Stimulated activated CD8-positive, alpha-beta memory T cell treated with anti-CD3 and anti-CD28 coated beads, Interleukin-15, amount 100 ng/mL, for 1 hour (primary cell): ENCODE measurements at places on chromosomes 6 and 20.

DNA sequence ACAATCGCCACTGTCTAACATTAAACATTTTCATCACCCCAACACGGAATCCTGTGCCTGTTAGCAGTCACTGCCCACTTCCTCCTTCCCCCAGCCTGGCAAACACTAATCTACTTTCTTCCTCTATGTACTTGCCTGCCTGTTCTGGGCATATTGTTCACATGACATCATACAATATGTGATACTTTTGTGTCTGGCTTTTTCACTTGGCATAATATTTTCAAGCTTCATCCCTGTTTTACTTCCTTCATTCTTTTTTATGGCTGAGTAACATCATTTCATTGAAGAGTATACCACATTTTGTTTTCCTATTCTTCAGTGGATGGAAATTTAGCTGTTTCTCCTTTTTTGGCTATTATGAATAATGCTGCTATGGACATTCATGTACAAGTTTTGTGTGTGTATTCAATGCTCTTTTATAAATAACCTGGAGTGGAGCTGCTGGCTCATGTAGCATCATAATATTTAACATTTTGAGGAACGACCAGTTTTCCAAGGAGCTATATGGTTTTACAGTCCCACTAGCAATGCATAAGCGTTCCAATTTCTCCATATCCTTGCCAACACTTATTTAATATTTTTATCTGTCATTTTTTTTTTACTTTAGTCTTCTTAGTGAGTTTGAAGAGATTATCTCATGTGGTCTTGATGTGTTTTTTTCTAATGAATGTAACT is 360.1 kb downstream of the HDGFL1 start:
- no peak for DNase-seq

- DNase-seq = no peak
Measured at GRCh38 chr6:11700118-11700718, 78.4 kb downstream of the ADTRP start.

- DNase-seq = no peak
Measured at GRCh38 chr20:35974256-35974655, 5.9 kb downstream of the CNBD2 start.

DNA sequence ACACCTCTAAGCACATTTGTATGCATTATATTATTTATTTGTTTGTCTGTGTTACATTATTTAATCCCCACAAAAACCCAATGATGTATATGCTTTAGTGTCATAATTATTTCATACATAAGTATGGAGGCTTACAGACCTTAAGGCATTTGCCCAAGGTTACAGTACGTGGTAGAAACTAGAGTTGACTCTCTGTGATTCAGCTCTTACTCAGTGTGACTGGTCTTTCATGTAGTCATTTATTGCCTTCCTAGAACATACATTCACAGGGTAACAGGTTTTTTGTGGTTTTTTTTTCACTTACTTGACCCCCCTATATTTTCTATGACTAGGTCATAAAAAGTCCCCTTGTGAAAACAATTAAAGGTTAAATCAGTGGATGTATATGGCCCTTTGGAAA is 566.8 kb downstream of the TFAP2A start:
- no peak for DNase-seq

GRCh38 chr6:21582651-21583050 is 10.9 kb upstream of the SOX4 start:
- DNase-seq = no peak

DNA sequence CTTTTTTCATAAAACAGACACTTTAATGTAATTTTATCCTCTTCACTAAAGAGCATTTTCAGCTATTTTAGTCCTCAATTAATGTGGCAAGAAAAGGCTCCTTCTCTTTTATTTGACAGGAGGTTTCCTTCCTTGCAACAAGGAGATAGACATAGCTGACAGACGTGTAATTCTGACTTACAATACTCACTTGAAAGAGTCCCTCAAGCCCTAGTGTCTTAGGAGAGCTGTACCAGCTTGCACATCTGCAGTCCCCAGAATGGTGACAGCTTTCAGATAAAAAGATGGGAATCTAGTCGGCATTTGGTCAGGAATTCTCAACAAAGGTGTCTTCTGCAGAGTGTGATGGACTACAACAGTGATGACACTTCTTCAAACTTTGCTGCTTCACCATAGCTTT is 603.7 kb upstream of the PTCHD4 start:
- DNase-seq = no peak

- DNase-seq = no peak
Measured at GRCh38 chr6:30882204-30882758, 2.0 kb upstream of the DDR1 start.

DNA sequence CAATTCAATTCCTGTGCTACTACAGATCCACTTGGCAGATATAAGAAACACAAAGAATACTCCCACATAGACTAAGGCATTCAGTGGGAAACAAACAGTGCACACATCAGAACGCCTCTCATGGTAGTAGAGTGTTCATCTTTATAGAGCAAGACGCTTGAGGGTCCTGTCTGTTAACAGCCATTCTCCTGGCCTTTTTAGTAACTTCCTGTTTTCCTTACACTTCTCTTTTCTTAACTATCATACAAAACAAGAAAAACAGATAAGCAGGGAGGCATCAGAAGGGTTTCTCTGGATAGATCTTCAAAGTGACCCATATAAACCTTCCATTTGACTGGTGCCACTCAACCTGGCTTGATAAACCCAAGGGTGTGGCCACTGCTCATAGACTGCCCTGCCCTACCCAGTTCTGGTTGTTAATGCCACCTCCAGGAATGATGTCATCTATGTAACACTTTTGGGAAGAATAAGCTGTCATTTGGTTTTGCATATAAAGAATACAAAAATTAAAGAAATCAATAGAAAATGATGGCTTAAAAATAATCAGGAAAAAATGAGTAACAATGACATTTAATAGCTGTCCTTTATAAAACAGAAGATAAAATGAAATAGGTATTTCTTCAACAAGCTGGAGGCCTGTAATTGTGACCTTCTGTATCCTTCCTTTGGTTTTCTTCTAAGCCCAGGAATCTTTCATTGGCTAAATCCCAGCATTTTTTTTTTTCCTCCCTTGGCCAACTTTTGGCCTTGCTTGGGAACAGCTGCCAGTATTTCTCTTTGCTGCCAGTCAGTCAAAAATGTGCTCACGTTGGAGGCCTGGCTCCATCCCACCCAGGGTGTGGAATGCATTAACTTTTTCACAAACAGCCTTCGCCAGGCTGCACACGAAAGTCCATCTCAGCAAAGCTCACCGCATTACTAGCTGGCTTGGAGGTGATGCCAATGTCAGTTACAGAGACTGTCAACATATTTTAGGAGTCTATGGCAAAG is 103.5 kb downstream of the GJA10 start:
- DNase-seq = no peak

GRCh38 chr20:46767127-46767761 is 57.8 kb downstream of the SLC2A10 start:
- DNase-seq = no peak

GRCh38 chr6:143163621-143164020 is 102.9 kb downstream of the AIG1 start:
- no peak for DNase-seq

GRCh38 chr6:51983564-51983963 is 103.8 kb downstream of the PKHD1 start:
- DNase-seq = no peak

DNA sequence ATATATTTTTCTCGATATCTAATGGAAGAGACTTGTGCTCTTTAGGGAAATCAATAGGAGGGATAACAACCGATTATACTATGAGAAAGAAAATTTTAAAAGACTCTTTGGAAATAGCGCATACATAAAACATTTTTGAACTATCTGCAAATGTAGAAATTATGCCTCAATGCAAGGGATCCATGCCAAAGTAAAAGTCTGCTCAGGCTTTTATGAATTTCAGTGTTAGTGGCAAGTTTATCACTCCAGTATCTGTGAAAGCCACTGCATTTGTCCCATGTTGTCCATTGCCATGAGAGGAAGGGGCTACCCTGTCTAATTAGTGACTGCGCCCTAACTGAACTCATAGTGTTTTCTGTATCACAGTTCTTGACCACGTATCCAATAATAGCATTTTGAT is 81.4 kb downstream of the TSHZ2 start:
- DNase-seq = no peak

- no peak for DNase-seq
Measured at GRCh38 chr20:58822149-58822548, 28.6 kb downstream of the GNAS-AS1 start.

- DNase-seq = no peak
Measured at GRCh38 chr20:48807586-48808381, 20.0 kb downstream of the PREX1 start.

- no peak for DNase-seq
Measured at GRCh38 chr6:164753517-164753916, 555.9 kb downstream of the C6orf118 start.

- no peak for DNase-seq
Measured at GRCh38 chr6:111661541-111662061, 55.9 kb upstream of the TRAF3IP2 start.

DNA sequence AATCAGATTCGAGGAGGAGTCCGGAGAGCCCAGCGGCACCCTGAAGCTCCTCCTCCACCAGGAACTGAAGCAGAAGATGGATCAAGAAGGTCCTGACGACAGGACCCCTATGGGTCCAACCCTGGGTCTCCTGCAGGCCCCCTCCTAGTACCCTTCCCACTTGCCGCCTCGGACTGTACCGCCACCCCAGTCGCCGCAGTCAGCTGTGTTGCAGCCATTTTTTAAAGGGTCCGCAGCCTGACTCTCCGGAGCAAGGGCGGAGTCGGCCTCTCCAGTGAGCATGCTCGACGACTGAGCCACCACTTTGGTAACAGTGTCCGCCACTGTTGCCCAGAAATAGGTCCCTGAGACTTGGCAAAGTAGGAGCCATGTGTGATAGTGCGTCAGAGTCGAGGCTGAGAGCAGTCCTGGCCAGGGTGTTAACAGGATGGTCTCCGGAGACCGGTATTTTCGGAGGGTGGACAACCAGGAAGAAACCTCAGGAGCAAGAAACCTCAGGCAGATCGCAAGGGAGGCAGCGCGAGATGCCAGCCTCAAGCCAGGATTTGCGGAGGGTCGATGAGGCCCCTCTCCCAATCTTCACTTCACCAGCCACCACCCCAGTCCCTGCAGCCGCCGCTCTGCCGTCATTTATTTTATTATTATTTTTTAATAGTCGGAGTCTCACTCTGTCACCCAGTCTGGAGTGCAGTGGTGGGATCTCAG is 294.6 kb upstream of the ZNF337 start:
- no peak for DNase-seq

GRCh38 chr20:10553326-10553984 is 118.3 kb downstream of the SLX4IP start:
- DNase-seq = peak; percentile 14

- DNase-seq = no peak
Measured at GRCh38 chr6:57242505-57242904, 20.4 kb upstream of the RAB23 start.

- no peak for DNase-seq
Measured at GRCh38 chr20:24738981-24739633, 210.0 kb upstream of the CST7 start.

- no peak for DNase-seq
Measured at GRCh38 chr6:39753725-39754045, 28.5 kb upstream of the KIF6 start.

GRCh38 chr6:13696226-13696625 is 15.4 kb downstream of the RANBP9 start:
- no peak for DNase-seq

DNA sequence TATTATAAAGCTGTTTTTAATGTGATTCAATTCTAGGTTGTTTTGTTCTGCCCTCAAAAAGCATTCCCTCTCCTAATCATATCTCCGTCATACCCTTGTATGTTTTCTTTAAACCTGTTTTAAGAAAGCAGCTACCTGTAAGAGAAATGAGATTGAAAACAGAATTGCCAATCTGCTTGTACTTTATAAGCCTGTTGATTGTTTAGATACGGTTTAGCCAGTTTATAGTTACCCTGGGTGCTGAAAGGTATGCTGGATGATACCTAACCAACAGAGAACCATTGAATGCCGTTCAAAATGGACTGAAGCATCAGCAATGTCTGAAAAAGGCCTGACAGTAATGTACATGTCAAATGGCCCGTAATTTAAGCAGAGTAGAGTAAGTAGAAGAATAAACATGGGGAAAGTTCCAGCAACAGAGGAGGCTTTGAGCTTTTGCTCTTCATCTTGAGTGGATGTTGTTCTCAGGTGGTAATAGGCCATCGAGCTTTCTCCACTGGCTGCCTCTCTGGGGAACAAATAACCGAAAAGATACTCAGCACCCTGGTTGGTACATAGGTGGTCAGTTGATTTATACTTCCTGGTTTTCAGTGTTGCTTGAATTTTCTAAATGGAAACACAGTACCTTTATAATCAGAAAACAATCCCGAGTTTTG is 27.5 kb downstream of the PTPN1 start:
- no peak for DNase-seq

DNA sequence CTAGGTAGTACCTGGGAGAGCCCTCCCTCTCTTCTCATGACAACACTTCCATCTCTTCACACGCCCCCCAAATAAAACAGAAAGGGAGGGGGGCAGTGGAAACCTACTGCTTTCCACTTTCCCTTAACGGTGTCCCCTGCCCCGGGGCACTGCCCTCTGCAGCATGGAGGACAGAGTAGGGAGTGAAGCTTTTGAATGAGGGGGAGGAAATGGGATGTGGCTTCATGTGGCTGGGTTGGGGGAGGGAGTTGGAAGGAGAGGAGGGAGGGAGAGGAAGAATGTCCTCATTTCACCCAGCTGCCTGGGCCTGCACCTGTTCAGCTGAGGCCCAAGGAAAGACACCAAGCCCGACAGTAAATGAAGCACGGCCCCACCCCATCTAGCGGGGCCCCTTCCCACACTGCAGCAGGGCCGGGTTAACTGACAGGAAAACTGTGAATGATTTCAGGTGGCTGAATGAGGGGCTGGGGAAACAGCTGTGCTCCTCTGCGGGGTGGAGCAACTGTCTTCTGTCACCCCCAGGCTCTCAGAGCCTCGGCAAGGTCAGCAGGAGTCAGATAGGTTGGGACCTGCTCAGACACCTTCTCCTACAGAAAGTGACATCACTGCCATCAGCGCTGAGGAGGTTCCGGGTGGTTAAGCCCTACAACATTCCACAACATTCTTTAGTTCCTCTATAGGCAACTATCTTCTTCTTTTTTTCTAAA is 40.0 kb upstream of the TAF8 start:
- no peak for DNase-seq

DNA sequence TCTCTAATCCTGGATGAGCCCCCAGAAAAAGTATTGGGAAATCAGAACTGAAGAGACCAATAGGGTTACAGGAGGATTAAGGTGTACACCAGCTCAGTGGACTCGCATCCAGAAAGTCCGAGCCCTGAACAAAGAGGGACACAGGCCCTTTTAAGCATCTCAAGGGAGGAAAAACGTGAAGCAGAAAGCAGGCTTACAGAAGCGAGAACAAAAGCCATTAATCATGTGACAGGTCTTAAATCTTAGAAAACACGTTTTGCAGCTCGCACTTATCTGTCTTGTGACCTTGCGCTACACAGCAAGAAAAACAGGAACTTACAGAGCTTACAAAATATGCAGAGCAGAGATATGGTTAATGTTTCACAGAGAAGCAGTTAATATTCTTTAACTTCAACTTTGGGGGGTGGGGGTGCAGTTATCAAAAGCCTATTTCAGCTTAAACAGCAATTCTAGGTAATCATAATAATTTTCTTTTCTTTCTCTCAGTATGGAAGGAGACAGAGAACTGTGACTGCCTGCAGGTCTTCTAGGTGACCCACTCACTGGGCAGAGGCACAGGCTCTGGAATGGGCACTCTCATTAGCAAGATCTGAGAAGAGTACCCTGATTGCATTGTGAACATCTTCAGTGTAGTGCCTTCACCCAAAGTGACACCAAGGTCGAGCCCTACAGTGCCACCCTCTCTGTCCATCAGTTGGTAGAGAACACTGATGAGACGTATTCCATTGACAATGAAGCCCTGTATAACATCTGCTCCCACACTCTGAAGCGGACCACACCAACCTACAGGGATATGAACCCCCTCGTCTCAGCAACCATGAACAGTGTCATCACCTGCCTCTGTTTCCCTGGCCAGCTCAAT is 65.0 kb upstream of the MOCS1 start:
- DNase-seq = no peak

- DNase-seq = no peak
Measured at GRCh38 chr6:155883741-155884140, 428.1 kb upstream of the NOX3 start.
